ENCODE measurements at places on chromosomes 5 and 9.

GRCh38 chr5:163222982-163223381 lies 214.4 kb upstream of the CCNG1 start:
- DNase-seq: no peak

- peak; percentile 20 for DNase-seq
These were observed 218.1 kb downstream of the AP3B1 start for GRCh38 chr5:78076351-78076750.

DNA sequence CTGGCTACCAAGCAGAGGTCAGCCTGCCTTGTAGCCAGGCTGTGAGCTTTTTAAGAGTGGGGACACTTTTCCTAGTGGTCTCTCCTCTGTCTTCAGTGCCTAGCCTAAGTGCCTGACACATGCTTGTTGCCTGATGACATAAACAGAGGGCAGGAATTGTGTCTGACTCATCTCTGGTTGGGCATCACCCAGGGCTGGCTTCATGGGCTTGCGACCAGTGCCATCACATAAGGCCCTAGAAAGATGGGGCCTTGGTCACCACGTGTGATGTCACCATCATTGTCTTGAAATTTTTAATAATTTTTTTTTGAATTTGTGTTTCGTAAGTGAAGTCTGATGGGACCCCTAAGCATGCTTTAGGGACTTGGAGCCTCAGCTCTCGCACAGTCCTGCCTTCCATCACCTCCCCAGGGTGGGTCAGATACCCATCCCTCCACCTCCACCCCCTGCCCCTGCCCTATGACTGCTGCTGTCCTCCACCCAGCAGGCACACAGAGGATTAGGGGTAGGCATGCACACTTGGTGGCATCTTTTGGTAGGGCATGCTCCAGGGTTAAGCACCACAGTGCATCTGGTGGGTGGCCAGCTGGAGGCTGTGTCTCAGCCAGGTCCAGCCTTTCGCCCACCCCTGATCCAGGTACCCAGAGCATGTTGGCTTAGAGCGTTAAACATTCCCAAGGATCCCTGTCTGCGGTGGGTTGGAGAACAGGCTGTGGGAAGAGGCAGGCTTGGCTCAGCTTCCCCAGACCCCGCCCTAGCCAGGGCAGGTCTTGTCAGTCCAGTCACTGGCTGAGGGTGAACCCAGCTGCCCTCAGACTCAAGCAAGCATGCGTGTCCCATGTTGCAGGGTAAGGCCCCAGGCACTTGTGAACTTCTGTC lies 80.1 kb upstream of the SH3PXD2B start:
- DNase-seq: peak; percentile 41

DNA sequence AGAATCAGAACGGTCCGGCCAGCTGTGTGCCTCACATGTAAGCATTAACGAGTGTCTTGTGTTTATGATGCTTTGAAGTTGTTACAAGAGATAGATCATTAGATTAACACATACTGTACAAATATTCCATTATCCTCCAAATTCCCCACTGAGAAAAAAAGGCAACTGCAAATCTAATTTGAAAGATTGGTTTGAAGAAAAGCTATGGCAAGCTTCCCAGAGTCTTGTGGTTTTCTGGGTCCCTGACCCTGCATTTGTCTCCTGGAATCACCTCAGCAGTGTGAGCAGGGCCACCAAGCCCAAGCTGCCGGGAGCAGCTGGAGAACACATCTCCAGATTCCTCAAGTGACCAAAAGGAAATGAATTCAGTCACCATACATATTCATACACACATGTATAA lies 36.9 kb upstream of the ADAMTS16 start:
- peak; percentile 42 for DNase-seq

DNA sequence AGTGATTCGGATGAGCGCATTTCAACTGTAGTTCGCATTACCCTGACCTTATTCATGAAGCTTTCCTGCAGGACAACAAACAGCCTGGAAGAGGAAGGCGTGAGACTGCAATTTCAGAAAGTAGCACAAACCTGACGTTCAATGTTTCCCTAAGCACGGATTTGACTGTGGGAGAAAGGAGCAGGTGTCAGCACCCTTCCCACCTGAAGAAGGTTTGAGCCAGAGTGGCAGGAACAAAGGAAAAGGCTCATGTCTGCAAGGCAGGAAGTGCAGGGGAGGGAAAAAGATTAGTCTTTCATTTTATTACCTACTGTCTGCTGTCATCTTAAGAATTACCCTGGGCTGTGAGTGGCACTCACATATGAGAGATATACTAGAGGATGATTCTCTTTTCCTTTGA lies 114.0 kb downstream of the MED10 start:
- no peak for DNase-seq

DNA sequence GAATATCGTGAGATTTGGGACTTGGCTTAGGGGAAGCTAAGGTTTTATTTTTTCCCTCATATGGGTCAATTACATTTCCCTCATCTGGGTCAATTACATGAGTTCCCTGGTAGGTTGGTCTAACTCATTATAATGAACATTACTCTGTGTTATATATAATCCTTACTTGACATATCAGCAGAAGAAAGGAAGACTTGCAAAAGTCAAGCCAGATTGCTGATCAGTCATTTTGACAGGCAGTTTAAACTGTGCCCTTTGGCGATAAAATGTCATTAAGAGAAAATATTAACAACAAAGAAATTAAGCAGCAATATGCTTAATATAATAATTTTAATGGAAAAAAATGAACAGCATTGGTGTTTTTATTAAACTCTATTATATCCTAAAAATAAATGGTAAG lies 23.1 kb upstream of the TRPM3 start:
- DNase-seq: no peak

- DNase-seq: no peak
These were observed 36.3 kb downstream of the PTGER4 start for GRCh38 chr5:40716000-40716399.

DNA sequence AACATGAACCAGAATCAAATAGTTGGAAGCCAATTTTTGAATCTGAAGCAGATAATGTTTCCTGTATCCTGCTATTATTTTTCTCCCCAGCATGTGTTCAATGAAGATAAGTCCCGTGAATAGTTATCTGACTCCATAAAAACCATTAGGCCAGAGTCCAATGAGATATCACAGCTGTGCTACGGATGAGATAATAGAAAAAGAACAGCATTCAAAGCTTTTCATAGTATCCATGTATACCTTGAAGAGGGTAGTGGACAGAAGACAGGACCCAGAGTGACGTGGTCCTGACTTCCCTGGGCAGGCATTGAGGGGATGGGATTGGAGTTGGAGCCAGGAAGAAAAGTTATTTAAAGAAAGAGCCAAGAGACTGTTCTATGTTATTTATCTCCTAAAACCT lies 50.7 kb upstream of the C6 start:
- DNase-seq: no peak

DNA sequence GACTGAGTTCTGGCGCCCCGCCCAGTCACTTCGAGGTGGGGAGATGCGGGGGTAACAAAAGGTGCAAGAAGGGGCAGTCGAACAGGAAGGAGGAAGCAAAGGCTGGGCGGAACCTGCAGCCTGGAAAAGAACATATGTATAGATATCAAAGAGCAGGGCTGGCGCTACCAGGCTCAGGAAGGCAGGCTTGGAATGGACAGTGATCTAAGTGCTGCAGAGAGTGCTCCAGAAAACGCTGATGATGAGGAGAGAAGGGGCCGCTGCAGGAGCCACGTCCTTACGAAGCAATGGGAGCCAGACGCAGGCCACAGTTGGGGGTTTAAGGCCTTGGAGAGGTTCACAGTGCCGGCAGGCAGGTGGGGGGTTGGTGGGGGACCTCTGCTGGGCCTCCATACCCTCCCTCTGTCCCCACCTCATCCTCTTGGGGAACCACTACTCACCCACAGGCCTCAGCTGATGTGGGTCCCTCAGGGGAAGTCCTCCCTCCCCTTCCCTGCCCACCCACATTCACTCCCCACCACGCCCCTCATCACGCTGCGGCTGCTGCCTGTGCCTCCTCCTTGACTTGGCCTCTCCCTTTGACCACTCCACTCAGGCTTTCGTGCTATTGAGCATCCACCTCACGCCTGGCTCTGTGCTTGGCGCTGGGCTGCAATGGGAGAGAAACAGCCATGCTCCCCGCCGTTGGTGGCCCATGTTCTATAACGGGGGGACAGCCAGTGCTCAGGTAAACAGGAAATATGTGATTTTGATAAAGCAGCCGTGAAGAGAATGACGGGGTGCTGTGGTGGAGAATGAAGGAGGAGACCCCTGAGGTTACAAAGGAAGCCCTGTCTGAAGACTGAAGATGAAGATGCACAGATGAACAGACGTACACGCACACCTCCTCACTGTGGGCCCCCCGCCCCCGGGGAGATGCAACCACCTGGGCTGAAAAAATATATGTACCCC lies 40.5 kb upstream of the RPL26L1 start:
- no peak for DNase-seq

DNA sequence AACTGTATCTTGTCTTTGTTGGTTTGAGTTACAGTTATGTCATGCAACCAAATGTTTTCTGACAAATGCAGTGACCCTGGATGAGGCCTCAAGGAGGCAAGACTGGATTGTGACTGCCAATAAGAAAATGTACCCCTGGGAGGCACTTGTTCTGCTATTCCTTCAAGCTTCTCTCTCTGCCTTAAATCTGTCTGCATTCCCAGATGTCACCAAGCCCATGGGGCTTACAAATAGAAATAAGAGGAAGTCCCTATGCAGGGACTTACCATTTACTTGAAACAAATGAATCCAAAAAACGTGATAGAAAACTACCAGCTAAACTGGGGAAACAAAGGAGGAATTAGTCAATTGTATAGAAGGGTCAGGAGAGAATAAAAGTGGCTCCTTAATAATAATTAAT lies 8.2 kb upstream of the PARP8 start:
- no peak for DNase-seq

GRCh38 chr5:65961633-65962032 lies 35.3 kb downstream of the ERBIN start:
- peak; percentile 58 for DNase-seq

DNA sequence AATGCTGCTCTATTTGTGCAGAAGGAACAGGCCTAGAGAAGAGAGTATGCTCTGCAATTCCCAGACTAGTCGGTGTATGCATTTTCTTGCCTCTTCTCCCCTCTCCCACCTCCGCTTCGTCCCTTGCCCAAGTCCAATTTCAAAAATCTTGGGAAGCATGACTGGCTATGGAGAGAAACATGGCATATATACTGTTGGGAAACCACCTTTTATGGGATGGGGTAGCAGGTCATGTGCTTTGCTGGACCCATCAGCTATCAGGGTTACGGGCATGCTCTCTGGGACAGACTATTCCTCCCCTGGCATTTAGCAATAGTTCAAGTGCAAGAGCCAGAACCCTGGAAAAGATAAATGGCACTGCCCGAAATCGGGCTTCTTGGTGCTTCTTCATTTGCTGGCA lies 12.0 kb downstream of the ISL1 start:
- no peak for DNase-seq

- DNase-seq: no peak
These were observed 54.5 kb downstream of the PHF2 start for GRCh38 chr9:93630806-93631411.

DNA sequence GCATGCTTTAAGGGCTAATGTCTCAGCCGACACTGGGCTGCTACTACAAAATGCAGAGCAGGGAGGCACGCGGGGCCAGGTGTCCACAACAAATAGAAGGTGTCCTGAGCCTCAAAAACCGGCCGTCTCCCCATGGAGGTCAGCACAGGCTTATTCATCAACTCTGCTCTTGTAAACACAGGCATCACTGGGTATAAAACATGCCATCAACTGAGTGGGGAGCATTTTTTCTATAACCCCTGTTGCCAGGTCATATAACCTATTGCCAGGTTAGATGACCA lies 271.6 kb downstream of the AUH start:
- DNase-seq: no peak

DNA sequence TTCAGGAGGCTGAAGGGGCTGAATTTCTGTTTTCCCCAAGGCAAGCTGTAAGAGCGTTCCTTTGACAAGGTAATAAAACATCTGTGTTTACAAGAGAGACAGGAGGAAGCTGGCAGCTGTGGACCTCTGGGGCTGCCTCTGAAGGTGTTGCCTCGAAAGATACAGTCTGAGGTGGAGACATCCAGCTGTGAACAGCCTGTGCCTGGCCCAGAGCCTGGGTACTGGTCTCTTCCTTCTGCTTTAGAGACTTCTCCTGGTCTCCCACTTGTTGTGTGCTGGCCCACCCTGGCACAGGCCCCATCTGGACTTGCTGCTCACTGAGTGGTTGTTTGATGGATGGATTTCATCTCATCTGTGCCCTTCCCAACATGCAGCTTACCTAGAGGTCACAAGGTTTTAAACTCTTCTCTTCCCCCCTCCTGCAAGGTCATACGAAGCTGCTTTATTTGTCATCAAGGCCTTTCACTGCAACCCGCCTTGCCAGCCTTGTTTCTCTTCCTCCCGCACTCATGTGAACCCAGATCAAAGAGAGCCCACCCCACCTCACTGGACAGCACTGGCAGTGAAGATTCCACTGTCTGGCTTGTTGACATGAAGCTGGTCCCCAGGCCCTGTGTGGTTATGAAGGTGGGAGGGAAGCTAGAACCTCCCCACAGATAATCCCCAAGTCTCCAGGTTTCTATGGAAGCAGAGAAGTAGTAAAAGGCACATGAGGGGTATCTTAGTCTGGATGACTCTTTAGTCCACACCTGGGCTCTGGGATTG lies 35.0 kb upstream of the ALDH1B1 start:
- no peak for DNase-seq

- DNase-seq: no peak
These were observed 36.2 kb upstream of the ADAM19 start for GRCh38 chr5:157611571-157612476.

DNA sequence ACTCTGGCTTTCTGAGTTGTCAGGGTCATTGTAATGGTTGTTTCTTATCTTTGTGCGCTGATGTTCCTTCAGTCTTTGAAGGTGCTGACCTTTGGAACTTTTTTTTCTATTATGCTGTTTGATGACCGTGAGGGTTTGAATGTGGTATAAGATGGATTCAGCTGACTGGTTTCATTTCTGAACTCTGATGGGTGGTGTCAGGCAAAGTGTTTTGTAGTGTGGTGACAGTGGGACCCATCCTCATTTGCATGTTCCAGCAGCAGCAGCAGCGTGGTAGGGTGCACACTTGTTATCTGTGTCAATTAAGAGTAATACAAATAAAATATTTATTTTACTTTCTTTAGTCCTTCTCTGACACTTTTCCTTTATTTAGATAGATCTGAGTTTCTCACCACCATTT lies 227.7 kb upstream of the PRR16 start:
- no peak for DNase-seq

- DNase-seq: no peak
These were observed 75.7 kb upstream of the PPP1R26 start for GRCh38 chr9:135403733-135404450.

- no peak for DNase-seq
These were observed 2.6 kb downstream of the HDAC3 start for GRCh38 chr5:141633871-141634561.

DNA sequence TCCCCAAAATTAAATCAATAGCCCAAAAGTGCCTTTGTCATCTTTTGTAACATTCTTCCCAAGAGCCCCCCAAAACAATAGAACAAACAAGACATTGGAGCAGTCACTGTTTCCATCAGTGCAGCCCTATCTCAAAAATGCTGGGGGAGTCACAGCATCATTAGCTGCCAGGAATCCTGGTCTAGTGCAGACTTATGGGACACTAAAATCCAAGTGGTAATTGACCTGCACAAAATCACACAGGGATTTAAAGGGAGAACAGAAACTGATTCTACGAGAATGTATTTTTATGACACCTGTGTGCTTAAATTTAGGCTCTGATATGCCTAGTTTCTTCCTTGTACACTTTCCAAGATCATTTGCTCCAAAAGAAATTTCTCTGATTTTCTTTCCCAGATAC lies 172.9 kb downstream of the GLIS3 start:
- peak; percentile 34 for DNase-seq

- DNase-seq: no peak
These were observed 158.2 kb downstream of the MACROH2A1 start for GRCh38 chr5:135240781-135241360.

- DNase-seq: no peak
These were observed 45.5 kb downstream of the PHF2 start for GRCh38 chr9:93621922-93622321.

GRCh38 chr5:1723957-1724821 lies 75.4 kb downstream of the MRPL36 start:
- DNase-seq: no peak
